T-helper 9 cell (primary cell): ENCODE measurements at places on chromosomes 5 and 9.

GRCh38 chr5:44868541-44868940 is 59.8 kb downstream of the MRPS30 start:
- DNase-seq, result no peak

- no peak for DNase-seq
These were observed 122.9 kb upstream of the ADAMTSL1 start for GRCh38 chr9:18350995-18351595.

DNA sequence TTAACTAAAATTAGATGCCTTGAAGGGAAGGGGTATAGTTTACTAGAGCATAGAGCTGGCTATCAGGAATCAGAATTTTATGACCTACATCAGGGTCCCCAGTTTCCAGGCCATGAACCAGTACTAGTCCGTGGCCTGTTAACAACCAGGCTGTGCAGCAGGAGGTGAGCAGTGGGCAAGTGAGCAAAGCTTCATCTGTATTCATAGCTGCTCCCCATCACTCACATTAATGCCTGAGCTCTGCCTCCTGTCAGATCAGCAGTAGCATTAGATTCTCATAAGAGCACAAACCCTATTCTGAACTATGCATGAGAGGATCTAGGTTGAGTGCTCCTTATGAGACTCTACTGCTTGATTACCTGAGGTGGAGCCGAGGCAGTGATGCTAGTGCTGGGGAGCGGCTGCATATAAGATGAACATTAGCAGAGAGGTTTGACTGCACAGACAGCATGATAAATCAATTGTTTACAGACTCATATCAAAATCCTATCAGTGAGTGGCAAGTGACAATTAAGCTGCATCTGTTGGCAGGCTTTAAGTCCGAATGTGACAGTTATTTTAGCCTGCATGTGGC is 44.6 kb downstream of the TAF11L14 start:
- DNase-seq, result no peak

GRCh38 chr9:22307013-22307711 is 139.5 kb upstream of the DMRTA1 start:
- DNase-seq, result no peak

DNA sequence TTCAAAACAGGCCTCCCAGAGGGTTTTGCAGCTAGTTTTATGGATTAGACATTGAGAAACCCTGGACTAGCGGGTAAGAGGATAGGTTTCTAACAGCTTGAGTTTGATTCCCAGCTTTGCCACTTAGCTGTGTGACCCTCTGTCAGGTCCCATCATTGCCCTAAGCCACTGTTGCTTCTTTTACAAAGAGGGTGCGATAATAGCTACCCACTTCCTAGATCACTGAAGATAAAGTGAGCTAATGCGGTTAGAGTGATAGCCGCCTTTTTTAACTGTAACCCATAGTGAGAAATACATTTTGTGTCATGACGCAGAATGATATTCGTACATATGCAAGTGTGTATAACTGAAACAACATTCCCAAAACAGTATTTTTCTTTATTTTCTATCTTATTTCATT is 40.3 kb downstream of the CSF1R start:
- DNase-seq, result no peak

- no peak for DNase-seq
These were observed 93.3 kb downstream of the SVEP1 start for GRCh38 chr9:110486218-110486617.

GRCh38 chr5:73131711-73132425 is 11.5 kb downstream of the TMEM171 start:
- no peak for DNase-seq

DNA sequence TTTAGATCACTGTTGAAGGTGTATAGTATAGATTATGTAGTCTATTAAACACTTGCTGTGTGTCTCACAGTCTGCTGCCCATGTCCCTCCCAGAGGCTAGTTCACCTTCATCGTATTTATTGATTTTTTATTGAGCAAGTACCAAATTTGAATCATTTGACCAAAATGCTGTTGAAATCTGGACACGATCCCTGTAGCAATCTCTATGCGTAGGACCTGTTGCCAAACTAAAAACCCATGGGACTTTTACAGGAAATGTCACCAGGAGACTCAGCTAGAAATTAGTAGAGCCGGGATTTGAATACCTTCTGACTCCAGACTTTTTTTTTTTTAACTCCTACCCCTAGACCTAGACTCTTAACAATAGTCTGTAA is 17.5 kb downstream of the SLC31A1 start:
- DNase-seq, result no peak

GRCh38 chr5:103436656-103437055 is 125.9 kb downstream of the NUDT12 start:
- no peak for DNase-seq

GRCh38 chr5:126809916-126810315 is 33.0 kb downstream of the LMNB1 start:
- no peak for DNase-seq

DNA sequence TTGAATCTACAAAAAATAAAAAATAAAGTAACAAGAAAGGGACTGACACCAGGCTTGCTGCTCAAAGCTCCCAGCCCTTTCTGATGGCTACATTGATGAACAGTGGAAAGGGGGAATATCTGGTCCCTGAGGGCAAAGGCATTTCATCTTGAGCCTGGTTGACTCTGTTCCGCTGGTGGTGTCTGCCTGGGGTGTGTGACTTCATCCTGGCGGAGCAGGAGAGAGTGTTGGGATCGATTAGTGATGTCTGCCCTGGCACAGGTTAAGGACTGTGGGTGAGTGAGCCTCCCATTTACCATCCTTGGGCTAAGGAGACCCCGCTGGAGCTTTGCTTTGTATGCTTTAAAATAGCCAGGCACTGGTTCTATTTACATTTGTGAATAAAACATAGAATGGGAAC is 56.9 kb upstream of the ASS1 start:
- DNase-seq, result no peak

- no peak for DNase-seq
These were observed 159.8 kb upstream of the KLF9 start for GRCh38 chr9:70574151-70574837.

GRCh38 chr5:144187699-144188294 is 17.1 kb downstream of the KCTD16 start:
- DNase-seq, result peak; percentile 73

- no peak for DNase-seq
These were observed 119.7 kb downstream of the DMXL1 start for GRCh38 chr5:119190470-119191095.

DNA sequence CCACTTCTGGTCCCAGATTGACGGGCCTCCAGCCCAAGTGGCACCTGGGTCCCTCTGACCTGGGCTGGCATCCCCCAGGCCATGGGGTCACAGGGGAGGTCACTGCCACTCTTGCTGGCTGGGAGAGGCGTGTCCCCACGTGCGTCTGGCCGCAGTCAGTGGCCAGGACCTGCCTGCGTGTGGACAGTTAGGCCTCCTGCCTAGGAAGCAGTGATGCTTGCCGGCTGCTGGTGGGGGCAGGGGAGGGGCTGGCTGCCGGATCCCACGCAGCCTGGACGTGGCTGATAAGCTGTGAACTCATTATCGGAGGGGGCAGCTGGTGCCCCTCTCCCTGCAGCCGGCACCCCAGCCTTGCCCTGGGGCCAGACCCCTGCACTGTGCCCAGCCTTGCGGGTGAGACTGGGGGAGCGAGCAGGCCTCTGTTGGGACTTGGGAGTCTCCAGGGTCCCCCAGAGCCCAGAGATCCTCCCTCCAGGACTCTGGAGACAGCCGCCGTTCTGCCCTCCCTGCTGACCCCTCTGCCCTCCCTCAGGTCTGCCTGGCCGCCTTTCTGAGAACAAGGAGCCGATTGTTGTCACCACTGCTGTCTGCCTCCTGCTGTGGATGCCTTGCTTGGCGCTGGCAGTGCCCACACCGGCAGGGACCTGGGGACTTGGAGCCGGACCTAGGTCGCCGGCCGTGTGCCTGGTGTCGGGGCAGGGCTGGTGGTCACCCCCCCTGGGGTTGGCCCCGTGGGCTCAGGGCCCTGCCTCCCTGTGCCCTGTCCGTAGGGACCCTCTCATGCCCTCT is 12.3 kb downstream of the RXRA start:
- DNase-seq, result no peak

- DNase-seq, result peak; percentile 16
These were observed 36.5 kb upstream of the EQTN start for GRCh38 chr9:27333241-27334052.

DNA sequence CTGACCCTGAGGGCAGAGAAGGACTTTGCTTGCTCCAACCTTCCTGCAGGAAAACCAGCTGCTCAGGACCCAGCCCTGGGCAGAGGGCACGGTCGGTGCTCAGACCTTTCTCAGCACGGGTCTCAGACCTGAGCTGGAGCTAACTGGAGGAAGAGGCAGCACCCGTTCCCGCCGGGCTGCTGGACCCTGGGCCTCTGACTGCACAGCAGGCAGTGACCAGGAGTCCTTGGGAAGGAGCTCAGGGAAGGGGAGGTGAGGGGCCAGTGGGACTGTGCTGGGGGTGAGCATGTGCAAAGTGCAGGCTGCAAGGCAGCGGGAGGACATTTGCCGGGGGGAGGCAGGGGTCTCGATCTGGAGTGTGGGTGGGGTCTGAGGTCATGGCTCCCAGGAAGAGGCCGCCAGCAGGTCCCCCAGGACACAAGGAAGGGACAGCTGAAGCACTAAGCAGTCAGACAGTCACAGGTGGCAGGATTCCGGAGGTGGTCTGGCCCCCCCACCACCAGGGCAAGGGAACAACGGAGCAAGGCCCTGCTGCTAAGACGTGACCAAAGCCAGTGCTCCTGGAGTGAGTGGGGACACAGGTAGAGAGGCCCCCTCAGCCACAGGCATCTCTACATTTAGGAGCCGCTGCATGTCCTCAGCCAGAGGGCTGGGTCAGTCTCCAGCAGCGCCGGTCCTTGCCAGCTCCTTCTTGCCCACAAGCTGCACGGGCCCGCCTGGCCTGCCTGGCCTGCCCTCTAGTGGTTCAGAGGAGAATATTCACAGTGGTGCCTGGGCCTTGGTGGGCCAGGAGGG is 4.8 kb upstream of the DPM2 start:
- DNase-seq, result no peak

DNA sequence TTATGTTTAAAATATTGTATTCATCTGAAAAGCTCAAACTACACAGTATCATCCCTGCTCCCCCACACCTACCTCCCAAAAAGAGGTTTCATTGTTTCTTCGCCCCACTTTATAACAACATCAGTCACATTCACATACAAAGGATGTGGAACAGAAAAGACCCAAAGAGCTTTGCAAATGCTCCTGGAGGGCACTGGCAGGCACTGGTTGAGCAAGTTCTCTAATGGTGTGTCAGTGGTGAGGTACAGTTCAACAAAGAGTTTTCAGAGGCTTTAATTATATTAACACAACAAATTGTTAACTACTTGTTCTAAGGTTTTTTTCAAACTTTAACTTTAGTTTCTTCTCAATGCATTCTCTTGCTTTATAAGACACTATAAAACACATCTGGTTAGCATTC is 54.1 kb upstream of the ECM2 start:
- DNase-seq, result no peak

DNA sequence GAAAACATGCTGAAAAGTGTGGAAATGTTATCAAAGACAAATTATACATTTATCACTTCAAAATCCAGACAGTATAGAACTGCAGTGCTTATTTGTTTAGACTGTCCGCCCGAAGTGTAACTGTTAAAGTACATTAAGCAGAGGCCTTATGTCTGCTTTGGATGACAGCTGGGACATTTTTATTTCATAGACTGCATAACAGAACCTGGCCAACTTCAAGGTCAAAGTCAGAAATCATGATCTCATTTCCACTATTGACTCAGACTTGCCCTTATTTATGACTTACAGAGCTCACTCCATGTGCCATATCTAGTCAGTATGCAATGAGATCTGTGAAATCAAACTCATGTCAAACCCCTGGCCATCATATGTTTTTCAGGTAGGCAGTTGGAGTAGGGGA is 87.7 kb downstream of the RAB3C start:
- DNase-seq, result no peak

- DNase-seq, result no peak
These were observed 48.1 kb downstream of the FOCAD start for GRCh38 chr9:20732118-20732517.

DNA sequence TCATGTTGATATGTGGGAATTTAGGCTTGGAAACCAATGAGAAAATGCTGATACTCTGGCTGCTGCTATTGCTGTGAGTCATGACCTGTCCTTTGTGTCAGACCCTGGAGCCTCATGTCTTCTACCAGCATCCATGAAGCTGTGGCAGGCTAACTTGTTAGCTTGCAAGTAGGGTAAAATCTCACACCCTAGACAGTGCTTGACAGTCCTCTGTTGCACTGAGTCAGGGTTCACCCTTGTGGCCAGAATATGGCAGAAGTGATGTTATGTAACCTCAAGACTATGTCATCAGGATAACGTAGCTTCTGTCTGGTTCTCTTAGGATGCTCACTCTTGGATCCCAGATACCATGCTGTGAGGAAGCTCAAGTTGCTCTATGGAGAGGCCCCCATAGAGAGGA is 110.8 kb downstream of the LHX2 start:
- DNase-seq, result no peak

GRCh38 chr9:93929231-93929630 is 25.9 kb downstream of the BARX1 start:
- DNase-seq, result no peak

- no peak for DNase-seq
These were observed 85.8 kb downstream of the MRPS27 start for GRCh38 chr5:72234265-72234700.

DNA sequence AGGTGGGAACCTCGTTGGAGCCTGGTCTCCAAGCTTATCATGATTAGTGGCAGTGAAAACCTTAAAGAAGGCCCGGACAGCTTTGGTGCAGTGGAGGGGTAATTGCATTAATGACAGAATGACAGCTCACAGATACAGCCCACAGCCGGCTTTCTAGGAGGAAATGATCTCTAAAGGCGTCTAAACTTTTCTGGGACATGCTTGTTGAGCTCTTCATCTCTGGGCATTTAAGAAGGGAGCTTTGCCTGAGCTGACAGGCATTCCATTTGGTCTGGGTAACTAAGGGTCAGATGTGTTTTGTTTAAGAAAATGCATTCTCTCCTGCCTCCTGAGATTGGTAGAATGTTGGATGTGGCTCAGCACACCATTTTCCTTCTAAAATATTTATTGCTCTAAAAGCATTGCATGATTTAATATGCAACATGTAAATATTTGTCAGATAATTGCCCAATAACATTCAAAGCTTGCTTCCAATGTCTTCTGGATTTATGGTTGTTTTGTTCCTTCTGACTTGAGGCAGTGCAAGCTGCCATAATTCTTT is 4.0 kb downstream of the ANKRD33B start:
- DNase-seq, result no peak

- peak; percentile 12 for DNase-seq
These were observed 97.1 kb downstream of the UNC13B start for GRCh38 chr9:35258660-35259474.

- DNase-seq, result no peak
These were observed 21.2 kb downstream of the SPATA31D3 start for GRCh38 chr9:81964218-81965171.
